ENCODE measurements at places on chromosomes 1 and 21.

DNA sequence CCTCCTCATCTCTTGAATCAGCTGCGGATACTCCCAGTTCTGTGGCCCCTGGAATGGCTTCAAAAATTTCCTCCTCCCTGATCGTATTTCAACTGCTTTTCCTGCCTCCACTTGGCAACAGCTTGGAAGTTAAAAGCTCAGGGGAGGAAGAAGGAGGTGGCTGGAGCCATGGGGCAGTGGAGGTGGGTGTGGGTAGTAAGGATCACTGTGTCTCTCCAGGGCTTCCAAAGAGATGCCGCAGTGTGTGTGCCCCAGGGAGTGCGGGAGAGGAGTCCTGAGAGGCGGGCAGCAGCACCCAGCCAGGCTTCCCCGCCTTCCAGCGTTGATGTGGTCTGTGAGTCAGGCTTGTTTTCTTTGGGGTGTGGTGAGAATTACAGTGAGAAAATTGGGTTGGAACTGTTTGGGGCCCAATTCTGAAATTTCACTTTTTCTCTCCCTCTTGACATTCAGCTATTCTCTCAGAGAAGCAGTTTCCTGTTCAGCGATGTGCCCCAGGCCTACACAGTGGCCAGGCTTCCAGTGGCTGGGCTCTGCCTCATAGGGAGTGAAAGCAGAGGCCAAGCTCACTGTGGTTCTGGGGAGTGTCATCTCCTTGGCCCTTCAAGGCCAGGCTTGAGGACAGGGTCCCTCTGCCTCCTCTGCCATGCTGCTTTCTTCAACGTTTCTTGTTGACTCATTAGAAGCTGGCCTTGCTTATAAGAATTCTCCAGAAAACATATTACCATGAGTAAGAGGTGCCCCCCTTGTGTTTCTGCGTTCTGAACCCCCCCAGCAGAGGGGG is 69.0 kb downstream of the PGM1 start:
- DNase-seq: no peak

DNA sequence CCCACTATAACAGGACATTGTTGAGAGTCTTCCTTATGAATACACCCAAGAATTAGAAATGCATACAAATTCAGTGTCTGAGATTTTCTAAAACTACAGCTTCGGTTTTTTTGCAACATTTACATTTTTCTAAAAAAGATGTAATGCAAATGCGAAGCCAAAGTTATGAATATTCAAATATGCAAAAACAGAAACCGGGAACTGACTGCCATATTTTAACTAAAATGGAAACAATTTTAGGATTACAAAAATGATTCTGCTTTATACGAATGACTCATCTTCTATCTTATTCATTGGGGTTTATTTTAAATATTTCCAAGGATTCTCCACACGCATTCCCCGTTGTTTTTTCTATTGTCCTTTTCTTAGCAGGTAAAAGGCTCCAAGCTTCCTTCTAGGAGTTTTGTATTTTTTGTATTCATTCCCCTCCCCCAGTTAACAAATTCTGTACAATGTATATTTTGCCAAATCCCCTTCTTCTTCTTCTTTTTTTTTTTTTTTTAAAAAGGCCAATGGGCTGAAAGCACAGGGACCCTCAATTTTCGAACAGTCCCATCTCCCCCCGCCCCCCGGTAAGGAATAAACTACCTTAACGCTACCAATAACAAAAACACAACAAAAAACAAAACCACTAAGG is 1.0 kb downstream of the ARPC5 start:
- DNase-seq: no peak

- peak; percentile 74 for DNase-seq
These were observed 51.8 kb downstream of the EDN2 start for GRCh38 chr1:41432481-41433280.

GRCh38 chr1:10361515-10361914 is 37.3 kb upstream of the PGD start:
- DNase-seq: no peak

- no peak for DNase-seq
These were observed 1.1 kb upstream of the ABCD3 start for GRCh38 chr1:94416901-94417727.

All from CD4-positive, alpha-beta T cell treated with Interleukin-1 beta for 1 hour (primary cell).